NCI-H446 (cell line): ENCODE measurements at places on chromosomes 1 and 21.
A peak's percentile ranks its signal among the peaks of the same experiment; 100 is the strongest.

DNA sequence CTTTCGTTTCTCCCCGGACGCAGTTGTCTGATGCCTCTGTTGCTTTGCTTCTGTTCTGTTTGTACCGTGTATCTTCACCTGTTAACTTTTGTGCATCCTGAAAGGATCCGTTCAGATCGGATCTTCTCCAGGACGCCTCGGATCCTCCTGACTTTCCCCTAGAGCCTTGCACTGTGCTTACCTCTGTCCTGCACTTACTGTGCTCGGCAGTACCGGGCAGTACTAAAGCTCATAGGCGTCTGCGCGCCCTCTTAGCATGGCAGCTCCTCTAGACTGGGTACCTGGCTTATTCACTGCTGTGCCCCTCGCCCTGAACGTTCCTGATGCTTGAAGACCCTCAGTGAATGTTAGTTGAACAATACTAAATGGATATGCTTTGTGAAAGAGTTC is 934 bp downstream of the SCP2 start:
- no peak for DNase-seq

- DNase-seq, result peak; percentile 19
Measured at GRCh38 chr1:47650205-47650604, 212.4 kb downstream of the FOXD2 start.

DNA sequence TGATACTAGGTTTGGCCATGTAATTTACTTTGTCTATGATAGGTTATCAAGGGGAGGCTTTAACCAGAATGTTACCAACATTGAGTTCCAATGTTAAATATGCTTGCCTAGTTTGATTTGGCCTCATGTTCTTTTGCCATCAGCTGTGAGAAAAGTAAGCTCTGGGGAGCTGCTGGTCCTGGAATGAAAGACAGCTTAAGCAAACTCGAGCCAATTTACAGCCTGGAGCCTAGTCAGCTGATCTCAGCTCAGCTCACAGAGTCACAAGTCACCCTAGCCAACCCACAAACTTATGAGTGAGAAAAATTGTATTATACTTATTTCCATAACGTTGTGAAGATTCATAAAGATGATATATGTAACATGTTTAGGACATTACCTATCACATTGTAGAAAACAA is 426.7 kb downstream of the RWDD3 start:
- DNase-seq, result peak; percentile 4

GRCh38 chr1:93256433-93256832 is 75.9 kb downstream of the CCDC18 start:
- DNase-seq, result no peak

GRCh38 chr21:43903451-43904091 is 38.5 kb downstream of the AGPAT3 start:
- no peak for DNase-seq

GRCh38 chr1:185137896-185138545 is 18.7 kb downstream of the TRMT1L start:
- no peak for DNase-seq

DNA sequence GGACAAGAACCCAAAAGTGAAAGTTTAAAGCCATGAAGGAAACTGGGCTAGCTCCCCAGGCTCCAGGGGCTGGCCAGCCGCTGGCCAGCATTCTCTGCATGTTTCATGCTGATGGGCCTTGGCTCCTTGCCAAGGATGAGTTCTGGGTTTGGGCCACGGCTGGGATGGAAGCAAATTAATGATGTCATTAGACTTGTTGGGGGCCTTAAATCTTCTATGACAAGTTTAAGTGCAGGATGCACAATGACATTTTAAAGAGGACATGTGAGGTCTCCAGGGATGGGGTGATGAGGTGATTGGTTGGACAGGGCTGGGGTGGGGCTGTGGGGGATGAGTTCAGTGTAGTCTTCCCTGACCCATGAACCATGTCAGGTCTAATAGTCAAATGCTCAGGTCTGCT is 199.6 kb downstream of the TRABD2B start:
- no peak for DNase-seq

GRCh38 chr1:112000048-112000447 is 10.6 kb upstream of the KCND3 start:
- no peak for DNase-seq

- DNase-seq, result peak; percentile 15
Measured at GRCh38 chr1:60911966-60912697, 170.2 kb upstream of the NFIA start.

- no peak for DNase-seq
Measured at GRCh38 chr1:28905921-28906666, 8.3 kb upstream of the EPB41 start.

DNA sequence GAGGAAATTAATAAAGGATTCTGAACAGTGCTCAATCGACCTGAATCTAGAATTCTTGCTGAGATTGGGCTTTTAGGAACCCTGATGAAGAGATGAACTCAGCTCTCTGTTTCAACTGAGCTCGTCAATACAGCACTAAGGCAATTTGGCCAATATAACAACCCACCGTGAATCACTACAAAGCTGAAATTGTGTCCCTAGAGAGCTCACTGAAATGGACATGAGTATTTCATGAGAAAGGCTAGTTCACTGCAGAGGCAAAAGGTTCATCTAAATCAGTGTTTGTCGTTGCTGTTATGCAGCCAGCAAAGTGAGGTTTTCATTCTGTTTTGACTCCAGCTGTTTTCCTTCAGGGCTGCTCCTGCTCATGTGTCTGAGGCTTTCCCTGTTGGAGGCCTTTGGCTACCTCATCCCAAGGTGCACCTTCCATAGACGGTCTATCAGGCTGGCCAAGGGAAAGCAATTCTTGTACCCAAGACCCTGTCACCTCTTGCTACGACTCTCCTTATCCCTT is 83.5 kb downstream of the URB2 start:
- no peak for DNase-seq

DNA sequence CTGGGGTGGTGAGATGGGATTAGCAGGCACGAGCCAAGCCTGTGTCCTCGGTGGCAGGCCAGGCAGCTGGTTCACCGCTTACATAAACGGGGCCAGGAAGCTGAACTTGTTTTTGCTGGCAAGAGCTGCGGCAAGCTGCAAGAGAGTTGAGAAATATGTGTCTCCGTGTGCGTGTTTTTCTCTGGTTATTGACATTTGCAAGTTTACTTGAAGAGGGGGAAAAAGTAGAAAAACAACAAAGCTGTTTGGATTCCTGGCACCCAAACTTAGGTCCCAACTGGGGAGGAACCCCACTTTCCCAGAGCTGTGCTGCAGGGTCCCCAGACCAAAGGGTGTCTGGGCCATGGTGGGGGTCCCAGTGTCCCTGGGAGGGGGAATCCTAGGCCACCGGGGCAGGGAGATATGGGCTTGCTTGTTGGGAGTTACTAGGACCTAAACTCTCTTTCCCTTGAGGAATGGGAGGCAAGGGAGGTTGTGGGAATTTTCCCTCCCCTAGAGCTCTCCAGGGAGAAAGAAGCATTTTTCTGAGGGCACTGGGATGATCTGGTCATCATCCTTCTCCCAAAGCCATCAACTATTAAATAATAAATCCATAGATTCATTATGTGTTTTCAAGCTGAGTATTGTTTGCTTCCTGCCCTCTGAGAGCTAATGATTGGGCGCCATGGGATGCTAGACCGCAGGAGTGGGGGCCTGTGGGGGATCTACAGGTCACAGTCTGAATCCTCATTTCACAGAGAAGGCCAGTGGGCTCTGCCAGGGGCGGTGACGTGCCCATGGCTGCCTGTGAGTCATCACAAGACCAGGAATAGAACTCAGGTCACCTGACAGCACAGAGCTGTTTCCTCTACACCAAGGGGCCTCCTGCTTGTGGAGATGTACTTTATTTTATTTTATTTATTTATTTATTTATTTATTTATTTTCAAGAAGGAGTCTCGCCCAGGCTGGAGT is 14.8 kb downstream of the IL6R start:
- DNase-seq, result peak; percentile 84

DNA sequence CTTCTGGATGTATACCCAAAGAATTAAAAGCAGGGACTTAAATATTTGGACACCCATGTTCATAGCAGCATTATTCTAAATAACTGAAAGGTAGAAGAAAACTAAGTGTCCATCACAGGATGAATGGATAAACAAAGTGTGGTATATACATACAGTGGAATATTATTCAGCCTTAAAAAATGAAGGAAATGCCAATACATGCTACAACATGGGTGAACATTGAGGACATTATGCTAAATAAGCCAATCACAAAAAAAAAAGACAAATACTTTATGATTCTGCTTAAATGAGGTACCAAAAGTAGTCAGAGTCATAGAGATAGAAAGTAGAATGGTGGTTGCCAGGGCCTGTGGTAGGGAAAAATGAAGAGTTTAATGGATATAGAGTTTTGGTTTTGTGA is 14.1 kb downstream of the EEIG2 start:
- DNase-seq, result no peak
